ENCODE measurements at places on chromosomes 13 and 19. TPM values are rescaled to one million over a fixed set of nuclear protein-coding genes. Genes with fewer than 3 reads are reported as not detected.

The ISYNA1 gene
- total RNA-seq: 88.7 TPM

DNA sequence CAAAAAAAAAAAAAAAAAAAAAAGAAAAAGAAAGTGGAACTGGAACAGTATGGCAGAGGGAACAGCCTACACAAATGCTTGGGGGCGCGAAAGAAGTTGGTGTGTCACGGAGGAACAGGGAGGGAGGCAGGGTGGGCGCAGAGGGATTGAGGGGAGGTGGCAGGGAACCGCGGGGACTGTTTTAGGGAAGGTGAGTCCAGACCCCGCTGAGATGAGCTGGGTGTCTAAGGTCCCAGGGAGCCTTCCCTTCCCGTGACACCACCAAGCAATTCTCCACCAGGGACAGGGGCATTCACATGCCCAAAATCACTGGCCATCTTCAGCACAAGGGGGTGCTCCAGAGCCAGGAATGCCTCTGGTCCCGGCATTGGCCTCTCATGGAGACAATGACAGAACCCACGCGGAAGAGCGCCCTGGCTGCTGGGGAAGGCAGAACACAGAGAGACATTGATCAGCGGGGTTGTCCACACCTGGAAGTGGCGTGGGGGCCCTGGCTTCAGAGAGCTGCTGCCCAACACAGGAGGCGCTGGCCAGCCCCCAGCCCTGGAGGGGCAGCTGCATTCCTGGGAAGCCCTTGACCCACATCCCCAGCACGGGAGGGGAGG, 6.9 kb downstream of the PEAK3 start:
- no peak for DNase-seq

DNA sequence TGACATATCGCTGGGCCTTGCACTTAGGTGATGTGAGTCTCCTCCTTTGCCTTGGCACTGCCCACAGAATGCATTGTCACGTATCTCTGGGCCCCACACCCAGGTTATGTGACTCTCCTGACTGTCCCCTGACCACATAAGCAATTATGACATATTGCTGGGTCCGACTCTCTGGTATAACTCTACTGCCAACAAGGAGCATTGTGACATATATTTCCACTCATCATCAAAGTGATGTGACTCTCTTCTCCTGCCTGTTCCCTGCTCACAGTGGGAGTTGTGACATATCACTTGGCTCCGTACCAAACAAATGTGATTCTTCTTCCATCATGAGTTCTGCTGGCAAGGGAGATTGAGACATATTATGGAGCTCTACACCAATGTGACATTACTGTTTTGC, 15.4 kb upstream of the ZNF681 start:
- DNase-seq: no peak

GRCh38 chr19:51882518-51882917, 5.2 kb downstream of the ZNF577 start:
- DNase-seq: no peak

- peak; percentile 18 for DNase-seq
These were observed 270.9 kb downstream of the DACH1 start for GRCh38 chr13:71596116-71596515.

All from epithelial cell of proximal tubule (primary cell).